ENCODE measurements at places on chromosomes 4 and X.
A peak's percentile ranks its signal among the peaks of the same experiment; 100 is the strongest.

DNA sequence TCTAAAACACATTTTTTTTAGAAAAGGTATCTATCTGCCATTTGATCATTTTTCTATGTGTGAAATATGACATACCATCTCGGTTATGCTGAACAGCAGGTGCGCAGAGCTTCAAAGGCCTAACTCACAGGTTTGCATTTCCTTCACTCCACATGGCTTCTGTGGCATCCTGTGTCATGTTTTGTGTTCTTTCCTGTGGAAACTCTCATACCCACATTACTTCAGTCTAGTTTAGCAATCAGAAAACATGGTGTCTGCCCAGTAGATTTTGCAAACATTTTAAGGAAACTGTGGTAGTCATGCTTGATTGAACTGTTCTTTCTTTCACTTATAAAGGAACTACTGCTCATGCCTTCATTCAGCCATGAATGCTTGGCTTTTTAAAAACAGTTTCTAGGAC, 11.3 kb upstream of the ARAP2 start:
- H3K27me3 ChIP-seq, result no peaks in the 10 kb centered on the region
- no peak overlapping the region for H3K27ac ChIP-seq
- DNase-seq, result no peak
- H3K4me1 ChIP-seq, result no peaks in the 10 kb centered on the region
- no peak overlapping the region for H3K4me3 ChIP-seq
- H3K36me3 ChIP-seq, result no peaks in the 10 kb centered on the region

GRCh38 chr4:22363036-22363435, 152.8 kb downstream of the ADGRA3 start:
- no peak overlapping the region for H3K27ac ChIP-seq
- no peak overlapping the region for H3K4me3 ChIP-seq
- H3K4me1 ChIP-seq, result no peaks in the 10 kb centered on the region
- no peaks in the 10 kb centered on the region for H3K36me3 ChIP-seq
- no peaks in the 10 kb centered on the region for H3K27me3 ChIP-seq
- DNase-seq, result no peak

- no peak overlapping the region for H3K27ac ChIP-seq
- no peak overlapping the region for H3K4me3 ChIP-seq
- H3K4me1 ChIP-seq, result no peaks in the 10 kb centered on the region
- peaks cover 41% of the 10 kb centered on the region for H3K36me3 ChIP-seq
Observed at GRCh38 chr4:183249854-183250253, 70.2 kb downstream of the CLDN22 start.

DNA sequence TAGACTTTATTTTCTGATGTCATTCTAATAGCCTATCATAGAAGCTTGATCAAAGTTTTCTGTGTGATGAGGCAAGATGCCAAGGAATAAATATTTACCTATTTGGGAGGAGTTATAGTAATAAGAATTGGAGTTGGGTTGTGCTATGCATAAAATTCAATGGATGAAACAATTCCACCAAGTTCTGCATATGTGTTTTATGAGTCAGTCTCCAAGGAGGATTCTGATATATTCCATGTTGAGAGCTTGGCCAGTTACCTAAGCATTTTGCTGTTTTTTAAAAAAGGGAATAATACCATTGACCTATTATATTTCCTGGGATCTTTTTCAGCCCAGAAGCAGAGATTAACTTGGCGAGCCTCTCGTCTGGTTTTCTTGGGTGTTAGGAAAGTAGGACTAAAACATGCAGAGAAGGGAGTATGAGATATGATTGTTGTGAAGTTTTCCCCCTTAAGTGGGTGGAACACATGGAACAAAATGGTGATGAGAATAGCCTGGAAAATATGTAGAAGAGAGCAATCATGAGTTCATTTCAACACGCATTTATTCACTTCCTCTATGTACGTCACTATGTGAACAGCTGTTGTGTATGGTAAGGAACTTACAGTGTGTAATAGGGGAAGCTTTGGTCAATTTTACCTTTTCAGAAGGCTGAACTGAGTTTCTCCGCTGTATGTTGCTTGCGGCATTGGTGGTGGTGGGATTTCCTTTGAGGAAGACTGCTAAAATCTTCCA, 39.2 kb downstream of the POLA1 start:
- H3K36me3 ChIP-seq, result peaks cover 8% of the 10 kb centered on the region
- H3K4me1 ChIP-seq, result no peaks in the 10 kb centered on the region
- H3K4me3 ChIP-seq, result no peak overlapping the region
- H3K27me3 ChIP-seq, result no peaks in the 10 kb centered on the region

GRCh38 chr4:123740236-123740635, 343.6 kb downstream of the SPRY1 start:
- peaks cover 10% of the 10 kb centered on the region for H3K4me1 ChIP-seq
- DNase-seq, result no peak
- no peak overlapping the region for H3K4me3 ChIP-seq
- no peaks in the 10 kb centered on the region for H3K36me3 ChIP-seq
- H3K27ac ChIP-seq, result no peak overlapping the region

GRCh38 chr4:31106419-31106818, 386.2 kb downstream of the PCDH7 start:
- no peak overlapping the region for H3K27ac ChIP-seq
- H3K36me3 ChIP-seq, result no peaks in the 10 kb centered on the region
- H3K4me3 ChIP-seq, result no peak overlapping the region
- H3K27me3 ChIP-seq, result no peaks in the 10 kb centered on the region
- DNase-seq, result no peak
- peaks cover 6% of the 10 kb centered on the region for H3K4me1 ChIP-seq

- no peak for DNase-seq
- no peaks in the 10 kb centered on the region for H3K4me1 ChIP-seq
- H3K4me3 ChIP-seq, result no peak overlapping the region
- no peak overlapping the region for H3K27ac ChIP-seq
- H3K27me3 ChIP-seq, result no peaks in the 10 kb centered on the region
Observed at GRCh38 chr4:109184491-109184961, 117.9 kb downstream of the COL25A1 start.

GRCh38 chrX:5595570-5595969, 633.1 kb downstream of the NLGN4X start:
- no peak overlapping the region for H3K27ac ChIP-seq
- no peaks in the 10 kb centered on the region for H3K36me3 ChIP-seq
- DNase-seq, result peak; percentile 17

DNA sequence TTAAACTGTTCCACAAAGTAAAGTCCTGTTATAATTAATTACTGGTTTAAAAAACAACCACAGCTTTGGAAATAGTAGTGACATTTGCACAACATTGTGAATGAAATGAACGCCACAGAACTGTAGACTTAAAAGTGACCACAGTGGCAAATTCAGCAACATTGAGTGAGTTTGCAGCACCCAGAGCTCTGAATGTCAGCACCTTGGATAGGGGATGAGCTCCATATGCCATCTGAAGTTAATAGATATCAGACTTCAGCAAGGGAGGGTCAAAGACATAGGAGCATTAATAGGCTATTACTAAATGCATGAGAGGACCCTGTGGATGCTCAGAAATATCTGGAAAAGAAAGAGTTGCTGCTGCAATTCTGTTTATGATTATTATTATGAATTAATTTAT, 55.3 kb upstream of the KCNIP4 start:
- H3K4me3 ChIP-seq, result no peak overlapping the region
- H3K27me3 ChIP-seq, result no peaks in the 10 kb centered on the region
- DNase-seq, result no peak
- H3K4me1 ChIP-seq, result no peaks in the 10 kb centered on the region
- no peak overlapping the region for H3K27ac ChIP-seq

Data from SK-N-SH (cell line).